ENCODE measurements at places on chromosomes 11 and 22.
A peak's percentile ranks its signal among the peaks of the same experiment; 100 is the strongest.

DNA sequence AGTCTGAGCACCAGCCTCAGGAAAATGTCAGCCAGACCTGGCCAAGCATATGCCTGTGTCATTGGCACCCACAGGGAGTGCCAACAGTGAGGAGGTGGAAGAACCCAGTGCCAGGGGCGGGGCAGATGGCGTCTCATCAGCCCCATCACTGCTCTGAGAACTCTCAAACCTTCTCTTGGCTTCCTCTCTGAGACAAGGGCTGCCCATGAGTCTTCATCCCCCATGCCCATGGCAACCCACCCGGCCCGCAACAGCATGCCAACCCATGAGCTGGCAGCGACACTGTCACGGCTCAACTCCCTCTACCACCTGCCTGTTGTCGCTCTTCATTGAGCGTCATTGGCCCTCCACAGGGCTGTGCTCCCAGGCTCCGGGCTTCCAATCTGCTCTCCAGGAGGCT lies 340.5 kb downstream of the BUD13 start:
- DNase-seq: no peak

GRCh38 chr11:128039140-128040021 lies 548.0 kb downstream of the ETS1 start:
- DNase-seq: peak; percentile 62

GRCh38 chr22:44107340-44107739 lies 73.4 kb upstream of the PARVG start:
- no peak for DNase-seq

DNA sequence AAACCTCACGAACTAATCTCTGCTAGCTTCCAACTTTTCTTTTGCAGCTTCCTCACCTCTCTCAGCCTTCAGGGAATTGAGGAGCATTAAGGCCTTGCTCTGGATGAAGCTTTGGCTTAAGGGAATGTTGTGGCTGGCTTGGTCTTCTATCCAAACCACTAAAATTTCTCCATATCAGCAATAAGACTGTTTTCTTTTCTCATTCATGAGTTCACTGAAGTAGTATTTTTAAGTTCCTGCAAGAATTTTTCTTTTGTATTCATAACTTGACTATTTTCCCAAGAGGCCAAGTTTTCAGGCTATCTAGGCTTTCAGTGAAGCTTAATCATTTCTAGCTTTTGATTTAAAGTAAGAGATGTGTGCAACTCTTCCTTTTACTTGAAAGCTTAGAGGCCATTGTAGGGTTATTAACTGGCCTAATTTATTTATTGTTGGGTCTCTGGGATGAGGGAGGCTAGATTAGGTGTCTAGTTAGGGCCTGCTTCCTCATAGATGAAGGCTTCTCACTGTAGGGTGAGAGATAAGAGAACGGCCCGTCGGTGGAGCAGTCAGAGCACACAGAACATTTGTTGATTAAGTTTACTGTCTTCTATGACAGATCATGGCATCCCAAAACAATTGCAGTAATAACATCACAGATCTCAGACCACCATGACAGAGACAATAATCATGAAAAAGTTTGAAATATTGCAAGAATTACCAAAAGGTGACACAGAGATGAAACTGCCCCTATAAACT lies 33.2 kb downstream of the CSF2RB start:
- no peak for DNase-seq

DNA sequence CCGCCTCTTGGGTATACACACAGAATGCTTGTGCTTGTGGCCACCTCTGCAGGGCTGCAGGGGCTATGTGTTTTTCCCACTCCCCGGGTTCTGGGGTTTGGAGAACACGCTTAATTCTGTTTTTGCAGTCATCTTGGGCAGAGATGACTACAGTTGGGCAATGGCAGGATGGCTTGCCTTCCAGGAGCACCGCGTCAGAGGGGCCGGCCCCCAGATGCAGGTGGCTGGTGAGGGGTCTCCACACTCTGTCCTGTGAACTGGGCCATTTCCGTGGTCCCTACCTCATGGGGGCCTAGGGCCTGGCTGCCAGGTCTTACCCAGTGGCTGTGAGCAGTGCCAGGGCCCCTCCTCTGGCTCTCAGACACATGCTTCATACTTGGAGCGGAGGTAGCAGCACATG lies 68.3 kb downstream of the CTTN start:
- DNase-seq: no peak

GRCh38 chr11:129640671-129641070 lies 175.0 kb upstream of the TMEM45B start:
- DNase-seq: no peak

DNA sequence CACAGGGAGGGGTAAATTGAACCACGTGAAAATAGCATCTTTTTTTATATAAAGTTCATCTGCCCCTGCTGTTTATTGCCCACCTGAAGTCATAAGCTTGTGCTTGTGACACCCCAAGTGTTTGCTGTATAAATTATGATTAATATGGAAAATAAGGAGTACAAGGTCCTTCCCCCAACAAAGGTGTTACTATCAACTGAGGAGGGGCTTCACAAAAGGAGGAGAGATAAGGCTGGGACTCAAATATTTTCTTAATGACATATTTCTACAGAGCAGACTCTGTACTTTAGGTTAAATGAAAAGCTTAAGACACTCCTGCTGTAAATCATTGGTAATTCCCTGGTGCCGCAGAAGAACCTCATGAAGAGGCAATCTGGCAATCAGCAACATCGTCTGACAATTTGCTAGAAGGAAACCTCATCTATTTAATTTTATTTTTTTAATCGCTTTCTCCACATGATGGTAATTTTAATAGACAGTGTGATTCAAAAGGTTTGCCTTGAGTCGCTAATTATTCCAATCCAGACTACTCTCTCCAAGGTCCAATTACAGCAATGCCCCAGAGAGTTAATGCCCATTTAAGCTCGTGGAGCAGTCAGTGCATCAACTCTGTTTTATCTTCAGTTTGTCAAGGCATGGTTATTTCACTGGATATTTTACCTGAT lies 1432.4 kb downstream of the FAM181B start:
- no peak for DNase-seq

- no peak for DNase-seq
Measured at GRCh38 chr22:26516503-26516902, 4.2 kb upstream of the TFIP11 start.

- no peak for DNase-seq
Measured at GRCh38 chr22:49716441-49716840, 111.2 kb downstream of the BRD1 start.

DNA sequence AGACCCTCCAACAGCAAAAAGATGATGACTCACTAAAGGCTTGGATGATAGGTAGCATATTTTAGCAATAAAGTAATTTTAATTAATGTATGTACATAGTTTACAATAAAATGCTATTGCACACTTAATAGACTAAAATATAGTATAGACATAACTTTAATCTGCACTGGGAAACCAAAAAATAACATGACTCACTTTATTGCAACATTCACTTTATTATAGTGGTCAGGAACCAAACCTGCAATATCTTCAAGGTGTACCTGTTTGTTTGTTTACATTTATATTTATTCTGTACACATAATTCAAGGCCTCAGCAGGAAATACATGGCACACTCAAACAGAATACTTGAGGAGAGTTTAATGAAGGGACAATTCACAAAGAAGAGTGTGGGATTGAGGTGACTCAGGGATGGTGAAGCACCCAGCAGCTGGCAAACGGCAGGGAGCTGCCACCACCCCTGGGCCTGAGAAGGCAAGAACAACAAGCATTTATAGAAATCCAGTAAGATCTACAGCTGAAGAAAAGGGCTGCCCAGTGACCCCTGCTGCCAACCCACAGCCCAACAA lies 51.5 kb upstream of the POU2AF2 start:
- DNase-seq: no peak

DNA sequence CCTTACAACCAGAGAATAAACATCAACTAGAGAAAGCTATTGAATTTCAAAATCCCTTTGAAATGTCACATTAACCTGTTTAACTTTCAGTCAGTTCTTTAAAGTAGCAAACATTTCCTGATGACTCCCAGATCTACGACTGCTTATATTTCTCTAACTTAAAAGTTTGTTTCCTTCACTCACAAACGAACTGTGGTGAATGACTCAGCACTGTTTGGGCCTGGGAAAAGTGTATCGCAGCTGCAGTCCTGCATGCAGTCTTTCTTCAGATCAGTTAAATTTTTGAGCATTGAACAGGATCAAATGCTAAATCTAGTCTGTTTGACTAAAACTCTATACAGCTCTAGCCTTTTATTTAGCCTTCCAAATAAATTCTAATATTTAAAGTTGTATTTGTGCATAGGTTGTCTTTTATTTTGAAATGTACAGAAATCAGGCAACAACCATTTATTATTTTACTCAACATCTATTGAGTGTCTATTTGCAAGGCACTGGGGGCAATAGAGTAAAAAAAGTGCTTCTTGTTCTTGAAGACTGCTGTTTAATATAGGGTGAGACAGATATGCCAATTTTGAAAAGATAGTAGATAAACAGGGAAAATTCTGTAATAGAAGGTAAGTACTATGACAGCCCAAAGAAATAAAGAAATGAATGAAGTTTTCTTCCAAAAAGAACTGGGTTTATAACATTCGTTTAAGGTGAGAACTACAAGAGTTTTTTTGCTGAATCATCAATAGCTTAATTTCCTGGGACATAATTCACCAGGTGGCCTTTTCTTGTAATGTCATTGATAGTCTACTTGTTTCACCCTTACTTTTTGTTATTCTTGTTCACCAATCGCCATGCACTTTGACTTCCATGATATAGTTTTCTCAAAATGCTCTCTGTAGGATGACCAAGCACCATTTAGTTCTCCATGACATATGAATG lies 235.4 kb downstream of the METTL15 start:
- no peak for DNase-seq

DNA sequence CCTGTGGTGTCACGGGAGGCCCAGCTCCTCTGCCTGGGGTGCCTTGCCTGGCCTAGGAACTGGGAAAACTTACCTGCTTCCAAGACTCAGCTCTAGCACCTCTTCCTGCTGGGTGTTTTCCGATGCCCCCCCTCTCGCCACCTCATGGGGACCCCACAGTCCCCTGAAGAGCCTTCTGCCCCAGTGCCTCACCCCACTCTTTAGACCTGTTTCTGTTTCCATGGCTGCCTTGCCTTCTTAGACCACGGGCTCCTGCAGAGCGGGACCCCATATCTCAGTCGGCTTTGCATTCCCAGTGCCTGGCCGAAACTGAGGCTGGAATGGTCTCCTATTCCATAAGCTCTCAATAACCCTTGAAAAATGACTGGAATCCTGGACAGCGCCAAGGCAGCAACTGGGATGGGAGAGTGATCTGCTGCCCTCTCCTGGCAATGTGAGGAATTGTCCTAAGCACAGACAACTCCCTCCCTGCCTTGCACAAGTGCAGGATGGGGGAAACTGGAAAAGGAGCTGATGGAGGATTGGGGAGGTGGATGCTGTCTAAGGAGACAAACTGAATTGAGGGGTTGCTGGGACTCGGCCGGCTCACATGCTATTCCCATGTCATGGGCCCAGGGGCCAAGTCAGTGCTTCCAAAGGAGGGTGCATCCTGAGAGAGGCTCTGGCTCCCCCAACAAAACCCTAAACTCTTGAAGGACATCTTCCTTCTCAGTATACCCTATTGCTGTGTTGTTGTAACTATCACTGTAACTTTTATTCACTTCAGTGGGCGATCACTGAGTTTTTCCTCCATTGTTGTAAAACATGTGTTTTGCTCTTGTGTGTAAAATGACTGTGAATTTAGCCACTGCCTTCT lies 26.6 kb upstream of the IL17RA start:
- no peak for DNase-seq

GRCh38 chr11:124930799-124931198 lies 5.0 kb downstream of the HEPACAM start:
- no peak for DNase-seq

DNA sequence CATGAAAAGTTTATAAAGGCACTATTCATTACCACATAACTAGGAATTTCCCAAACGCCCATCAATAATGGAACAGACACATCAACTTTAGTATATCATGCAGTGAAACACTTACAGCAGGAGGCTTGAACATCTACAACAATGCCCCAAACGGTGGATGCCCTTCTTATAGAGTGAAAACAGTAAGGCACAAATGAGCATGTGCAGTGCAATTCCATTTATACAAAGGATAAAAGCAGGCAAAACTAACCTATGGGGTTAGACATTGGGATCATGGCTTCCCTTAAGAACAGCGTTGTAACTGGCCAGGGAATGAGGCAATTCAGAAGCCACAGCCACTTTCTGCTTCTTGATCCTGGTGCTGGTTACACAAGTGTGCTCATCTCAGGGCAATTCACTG lies 1363.0 kb downstream of the TBC1D22A start:
- no peak for DNase-seq

DNA sequence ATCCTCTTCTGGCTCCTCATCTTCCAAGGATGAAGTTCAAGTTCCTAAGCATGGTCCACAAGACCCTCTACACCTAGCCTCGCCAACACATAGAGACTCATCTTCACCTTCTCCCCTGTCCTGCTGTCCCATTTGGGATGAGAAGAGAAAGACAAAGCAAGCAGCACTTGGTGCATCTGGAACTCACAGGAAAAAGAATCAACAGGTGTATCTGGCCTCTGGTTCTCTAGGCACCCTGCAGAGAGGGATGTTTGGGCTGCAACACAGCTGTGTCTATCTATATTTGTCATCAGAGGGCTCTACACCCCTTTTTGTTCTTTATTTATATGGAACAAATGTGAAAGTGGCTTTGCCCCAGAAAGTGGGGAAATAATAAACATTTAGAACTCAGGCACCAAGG lies 82.1 kb upstream of the GALNT18 start:
- no peak for DNase-seq

- no peak for DNase-seq
Measured at GRCh38 chr11:117554601-117555333, 227.1 kb downstream of the CEP164 start.

DNA sequence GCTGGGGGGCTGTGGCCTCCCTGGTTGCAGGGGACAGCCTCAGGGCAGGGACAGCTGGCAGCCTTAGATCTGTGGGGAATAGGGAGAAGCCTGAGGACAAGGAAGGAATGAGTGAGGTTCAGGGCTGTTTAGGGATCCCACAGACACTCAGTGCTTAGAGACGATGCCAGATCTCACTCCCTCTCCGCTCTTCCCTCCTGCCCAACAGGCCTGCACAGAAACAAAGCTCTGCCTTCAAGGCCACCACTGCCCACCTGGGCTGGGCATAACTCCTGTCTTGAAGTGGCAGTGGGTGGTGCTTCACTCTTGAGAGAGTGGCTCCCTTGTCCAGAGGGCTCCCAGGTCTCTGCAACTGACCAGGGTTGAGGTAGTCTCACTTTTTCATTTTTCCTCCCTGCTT lies 13.1 kb upstream of the CENATAC start:
- no peak for DNase-seq

DNA sequence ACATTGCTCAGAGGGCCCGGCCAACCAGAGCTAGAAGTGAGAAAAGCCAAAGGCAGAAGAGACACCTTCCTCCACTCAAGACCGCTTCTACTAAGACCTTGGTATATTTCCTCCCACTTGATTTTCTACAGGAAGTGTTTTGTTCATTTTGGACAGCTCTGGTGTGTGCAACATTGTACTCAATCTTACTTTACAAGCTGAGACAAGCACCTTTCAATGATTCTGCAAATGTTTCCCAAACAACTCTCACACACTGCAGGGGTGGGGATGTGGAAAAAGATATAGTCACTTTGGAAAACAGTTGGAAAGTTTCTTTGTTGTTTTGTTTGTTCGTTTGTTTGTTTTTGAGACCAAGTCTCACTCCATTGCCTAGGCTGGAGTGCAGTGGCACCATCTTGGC lies 15.7 kb downstream of the MYO18B start:
- DNase-seq: no peak
